ENCODE measurements at places on chromosomes 11 and 22.

GRCh38 chr11:45022294-45023064, 71.8 kb upstream of the TP53I11 start:
- no peak for DNase-seq

DNA sequence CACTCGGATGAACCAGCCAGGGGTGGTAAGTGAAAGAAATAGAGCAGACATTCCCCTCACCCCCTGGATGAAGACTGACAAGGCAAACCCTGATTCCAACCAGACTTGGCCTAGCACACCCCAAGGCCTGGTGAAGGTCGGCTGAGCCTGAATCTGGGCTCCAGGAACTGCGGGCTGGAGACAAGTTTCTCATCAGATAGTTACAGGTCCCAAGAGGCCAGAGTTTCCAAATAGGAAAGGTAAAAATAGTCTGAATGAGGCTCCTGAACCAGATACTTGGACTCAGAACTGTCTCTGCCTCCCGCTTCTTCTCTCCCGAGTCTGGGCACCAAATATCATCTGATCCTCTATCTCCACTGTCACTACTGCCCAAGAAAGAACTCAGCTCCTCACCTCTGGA, 7.8 kb downstream of the ZMAT5 start:
- DNase-seq = no peak

DNA sequence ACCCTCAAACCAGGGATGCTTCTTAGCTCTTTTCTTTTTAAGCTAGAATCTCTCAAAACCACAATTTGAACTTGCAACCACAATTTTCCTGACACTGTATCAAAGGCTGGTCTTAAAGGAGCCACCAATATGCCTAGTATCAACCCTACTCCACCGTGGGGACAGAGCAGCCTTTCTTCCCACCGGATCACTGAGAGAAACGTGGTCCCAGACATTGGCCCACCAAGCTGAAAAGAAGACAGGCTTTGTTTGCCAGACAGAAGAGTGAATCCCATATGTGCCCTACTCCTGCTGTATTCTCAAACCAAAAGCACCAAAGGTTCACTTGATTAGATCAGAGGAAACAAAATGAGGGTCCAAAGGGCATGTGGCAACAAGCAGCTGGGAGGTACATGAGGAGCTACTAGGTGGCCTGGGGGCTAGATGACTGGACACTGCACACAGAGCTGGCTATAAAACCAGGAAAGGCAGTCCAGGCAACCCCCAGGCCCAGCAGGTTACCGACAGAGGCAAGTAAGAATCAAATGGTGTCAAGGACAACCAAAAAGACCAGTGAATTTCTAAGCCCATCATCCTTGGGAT, 3.6 kb upstream of the VWCE start:
- DNase-seq = no peak

- no peak for DNase-seq
These were observed 17.9 kb downstream of the LINC01488 start for GRCh38 chr11:69499186-69499917.
